Activated naive CD4-positive, alpha-beta T cell treated with anti-CD3 and anti-CD28 coated beads, Interleukin-2, amount 50 U/mL, for 72 hours (primary cell): ENCODE measurements at places on chromosomes 16 and 17.

DNA sequence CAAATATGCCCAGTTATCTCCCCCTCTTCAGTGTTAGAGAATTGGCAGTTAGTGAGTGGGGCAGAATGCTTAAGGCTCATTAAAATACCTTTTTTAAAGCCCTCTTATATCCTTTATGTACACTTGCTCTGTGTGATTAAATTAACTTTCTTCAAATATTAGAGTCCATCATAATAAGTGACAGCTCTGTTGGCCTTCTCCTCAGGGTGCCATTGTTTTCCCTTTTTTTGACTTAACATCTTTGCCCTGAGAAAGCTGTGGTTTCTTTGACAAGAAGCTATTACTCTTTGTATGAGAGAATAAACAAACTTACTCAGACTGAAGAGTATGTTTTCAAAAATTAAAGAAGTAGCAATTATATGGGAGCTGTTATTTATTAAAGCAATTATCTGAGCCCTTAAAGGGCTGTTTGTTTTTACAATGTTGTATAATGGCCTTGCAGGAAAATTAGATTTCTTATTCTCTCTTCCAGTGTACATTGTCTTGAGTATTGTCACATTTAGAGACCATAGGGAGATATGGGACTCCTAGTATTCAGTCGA is 13.4 kb downstream of the RBBP6 start:
- DNase-seq: no peak

GRCh38 chr16:1102921-1103635 is 7.0 kb upstream of the C1QTNF8 start:
- peak; percentile 66 for DNase-seq

- DNase-seq: no peak
Observed at GRCh38 chr17:40090237-40091119, 9.9 kb downstream of the NR1D1 start.

- no peak for DNase-seq
Observed at GRCh38 chr16:85321509-85322271, 209.4 kb upstream of the CIBAR2 start.

GRCh38 chr16:85998171-85998867 is 99.4 kb downstream of the IRF8 start:
- DNase-seq: no peak

DNA sequence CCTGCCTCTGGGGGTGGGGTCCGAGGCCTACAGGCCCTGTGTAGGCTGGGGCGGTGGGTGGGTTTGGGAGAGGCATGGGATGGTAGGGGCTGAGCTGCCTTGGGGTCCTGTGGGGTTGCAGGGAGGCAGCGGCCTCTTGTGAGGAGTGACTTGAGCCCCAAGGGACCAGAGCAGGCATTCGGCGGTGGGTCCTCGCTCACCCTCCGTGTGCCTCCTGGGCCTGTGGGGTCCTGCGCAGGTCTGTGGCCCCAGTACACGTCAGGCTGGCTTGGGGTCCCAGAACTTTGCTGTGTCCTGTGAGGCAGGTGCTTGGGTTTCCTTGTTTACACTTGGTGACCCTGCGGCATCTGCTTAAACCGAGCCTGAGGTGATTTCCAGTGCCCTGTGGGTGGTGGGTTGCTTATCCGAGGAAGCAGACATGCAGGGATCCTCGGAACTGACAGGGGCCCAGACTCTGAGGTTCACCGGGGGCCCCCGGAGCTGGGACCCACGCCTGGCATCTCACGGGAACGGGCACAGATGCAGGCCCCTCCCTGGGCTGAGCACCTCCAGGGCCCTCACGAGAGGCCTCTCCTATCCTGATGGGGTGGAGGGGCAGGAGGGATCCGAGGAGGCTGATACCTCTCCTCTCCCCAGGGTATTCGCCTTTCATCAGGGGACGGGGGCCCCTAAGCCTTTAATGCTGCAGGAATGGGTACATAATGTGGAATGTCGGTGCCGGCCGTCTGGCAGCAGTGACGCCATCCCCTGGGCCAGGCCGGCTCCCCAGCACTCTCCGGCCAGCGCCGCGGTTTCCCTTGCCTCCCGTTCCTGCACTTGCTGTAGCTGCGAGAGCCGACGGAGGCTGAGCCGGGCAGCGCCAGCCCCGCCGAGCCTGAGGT is 7.7 kb downstream of the METRNL start:
- no peak for DNase-seq

- no peak for DNase-seq
Observed at GRCh38 chr17:39536468-39536867, 71.3 kb downstream of the NEUROD2 start.

GRCh38 chr16:89014403-89015230 is 37.6 kb upstream of the CBFA2T3 start:
- no peak for DNase-seq

DNA sequence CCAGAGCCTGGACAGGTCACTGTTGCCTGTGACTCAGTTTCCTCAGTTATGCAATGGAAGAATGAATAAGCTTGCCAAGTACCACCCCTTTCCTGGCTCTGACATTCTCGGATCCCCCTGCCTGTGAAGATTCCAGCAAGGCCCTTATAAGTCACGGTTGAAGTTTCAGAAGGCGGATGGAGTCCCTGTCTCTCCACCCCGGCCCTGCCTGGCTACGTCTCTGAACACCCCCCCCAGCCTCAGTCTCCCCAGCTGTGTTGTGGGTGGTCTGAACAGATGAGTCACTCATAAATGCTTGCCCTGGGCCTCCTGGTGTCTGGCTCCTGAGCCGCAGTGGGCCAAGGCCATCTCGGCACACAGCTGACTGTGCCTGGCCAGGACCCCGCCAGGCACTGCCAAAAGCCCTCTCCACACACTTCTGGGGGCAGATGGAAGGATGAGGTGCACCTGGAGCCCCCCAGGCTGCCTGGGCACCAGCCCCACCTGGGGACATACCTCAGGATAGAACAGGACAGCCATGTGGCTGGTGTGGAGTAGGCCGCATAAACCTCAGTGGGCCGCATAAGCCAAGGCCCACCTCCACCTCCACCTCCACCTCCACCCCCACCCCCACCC is 15.4 kb downstream of the VASN start:
- no peak for DNase-seq

DNA sequence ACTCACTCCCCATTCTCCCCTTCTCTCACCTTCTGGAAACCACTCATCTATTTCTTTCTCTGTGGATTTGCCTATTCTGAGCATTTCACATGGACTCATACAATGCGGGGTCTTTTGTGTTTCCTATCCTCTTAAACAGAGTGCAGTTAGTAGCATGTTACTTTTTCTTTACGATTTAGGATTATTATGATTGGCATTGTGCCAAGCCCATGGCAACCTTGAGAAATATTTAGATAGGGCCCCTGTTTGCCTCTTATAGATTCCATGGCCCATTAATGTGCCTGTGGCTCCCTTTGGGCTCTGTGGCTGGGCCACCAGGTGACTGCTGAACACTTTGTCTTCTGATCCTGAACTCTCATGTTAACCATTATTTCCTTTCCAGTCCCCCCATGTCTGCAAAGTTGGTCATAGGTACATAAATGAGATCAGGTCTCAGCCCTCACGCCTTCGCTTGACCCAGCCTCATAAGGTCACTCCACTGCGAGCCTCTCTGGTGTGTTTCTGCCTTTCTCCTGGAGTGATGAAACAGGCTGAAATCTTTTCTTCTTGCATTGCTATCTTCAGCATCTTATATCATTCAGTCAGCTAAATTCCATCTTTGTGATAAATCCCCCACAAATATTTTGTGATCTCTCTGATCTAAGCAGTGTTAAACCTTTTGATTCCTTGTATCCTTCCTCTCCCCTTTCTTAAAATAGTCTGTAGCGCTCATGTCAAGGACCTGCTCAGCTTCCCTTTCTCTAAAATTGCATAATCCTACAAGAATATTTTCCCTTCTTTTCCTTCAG is 44.0 kb downstream of the MYH3 start:
- no peak for DNase-seq

DNA sequence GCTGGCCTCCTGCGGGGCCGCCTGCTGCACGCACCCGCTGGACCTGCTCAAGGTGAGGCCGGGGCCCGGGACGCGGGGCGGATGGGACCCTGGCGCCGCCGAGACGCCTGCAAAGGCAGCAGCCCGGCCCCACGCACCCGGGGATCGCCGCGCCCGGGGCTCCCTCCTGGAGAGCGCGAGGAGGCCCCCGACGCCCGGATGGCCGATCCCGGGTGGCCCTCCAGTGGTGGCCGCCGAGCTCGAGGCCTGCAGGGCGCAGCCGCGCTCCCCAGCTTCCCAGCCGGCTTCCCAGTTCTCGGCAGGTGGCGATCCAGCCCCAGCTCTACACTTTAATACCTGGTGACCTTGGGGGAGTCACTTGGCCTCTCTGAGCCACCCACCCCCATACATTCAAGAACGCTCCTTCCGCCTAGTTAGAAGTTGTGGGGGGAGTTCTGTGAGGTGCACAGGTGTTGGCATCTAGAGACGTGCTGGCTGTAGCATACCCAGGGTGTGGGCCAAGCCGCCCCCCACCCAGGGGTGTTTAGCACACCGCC is 452 bp downstream of the SLC25A10 start:
- DNase-seq: no peak

DNA sequence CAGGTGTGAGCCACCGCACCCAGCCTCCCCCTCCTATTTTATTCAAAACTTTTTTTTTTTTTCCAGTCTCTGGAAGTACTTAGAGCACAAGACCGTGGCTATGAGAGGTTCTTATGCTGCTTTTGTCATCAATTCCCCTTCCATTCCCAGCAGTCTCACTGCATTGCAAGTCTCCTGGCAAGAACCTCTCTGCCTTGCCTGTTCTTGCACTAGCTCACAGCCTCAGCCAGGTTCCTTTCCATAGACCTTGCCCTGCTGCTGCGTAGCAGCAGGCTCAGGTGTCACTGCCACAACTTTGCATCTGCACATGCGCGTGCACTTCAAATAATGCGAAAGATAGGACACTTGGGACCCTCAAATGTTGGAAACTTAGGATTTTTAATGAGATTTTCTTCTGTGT is 15.6 kb downstream of the ATP6V0A1 start:
- DNase-seq: no peak

DNA sequence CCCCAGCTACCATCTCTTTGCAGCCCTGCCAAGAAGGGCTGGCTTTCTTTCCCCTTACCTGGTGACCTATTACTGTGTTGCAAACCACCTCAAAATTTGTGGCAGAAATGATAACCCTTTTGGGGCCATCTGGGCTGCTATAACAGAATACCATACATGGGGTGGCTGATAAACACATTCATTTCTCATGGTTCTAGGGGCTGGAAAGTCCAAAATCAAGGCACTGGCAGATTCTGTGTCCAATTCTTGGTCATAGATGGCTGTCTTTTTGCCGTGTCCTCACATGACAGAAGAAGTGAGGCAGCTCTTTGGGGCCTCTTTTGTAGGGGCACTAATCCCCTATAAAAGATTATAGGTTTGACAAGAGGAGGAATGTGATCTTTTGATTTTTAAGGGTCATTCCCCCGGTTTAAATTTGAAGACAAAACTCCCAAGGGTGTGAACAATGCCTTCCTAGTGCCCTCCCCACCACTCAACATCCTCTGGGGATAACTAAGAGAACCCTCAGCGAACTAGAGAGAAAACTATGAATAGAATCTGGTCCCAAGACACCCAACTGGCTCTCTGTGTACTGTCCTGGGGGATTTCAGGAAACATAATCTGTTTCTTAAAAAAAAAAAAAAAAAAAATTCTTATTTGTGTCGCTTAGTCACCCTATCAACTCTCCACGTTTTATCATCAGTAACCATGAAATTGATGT is 1.7 kb upstream of the METTL22 start:
- DNase-seq: no peak

- DNase-seq: no peak
Observed at GRCh38 chr16:86881861-86882273, 303.5 kb downstream of the FOXL1 start.

DNA sequence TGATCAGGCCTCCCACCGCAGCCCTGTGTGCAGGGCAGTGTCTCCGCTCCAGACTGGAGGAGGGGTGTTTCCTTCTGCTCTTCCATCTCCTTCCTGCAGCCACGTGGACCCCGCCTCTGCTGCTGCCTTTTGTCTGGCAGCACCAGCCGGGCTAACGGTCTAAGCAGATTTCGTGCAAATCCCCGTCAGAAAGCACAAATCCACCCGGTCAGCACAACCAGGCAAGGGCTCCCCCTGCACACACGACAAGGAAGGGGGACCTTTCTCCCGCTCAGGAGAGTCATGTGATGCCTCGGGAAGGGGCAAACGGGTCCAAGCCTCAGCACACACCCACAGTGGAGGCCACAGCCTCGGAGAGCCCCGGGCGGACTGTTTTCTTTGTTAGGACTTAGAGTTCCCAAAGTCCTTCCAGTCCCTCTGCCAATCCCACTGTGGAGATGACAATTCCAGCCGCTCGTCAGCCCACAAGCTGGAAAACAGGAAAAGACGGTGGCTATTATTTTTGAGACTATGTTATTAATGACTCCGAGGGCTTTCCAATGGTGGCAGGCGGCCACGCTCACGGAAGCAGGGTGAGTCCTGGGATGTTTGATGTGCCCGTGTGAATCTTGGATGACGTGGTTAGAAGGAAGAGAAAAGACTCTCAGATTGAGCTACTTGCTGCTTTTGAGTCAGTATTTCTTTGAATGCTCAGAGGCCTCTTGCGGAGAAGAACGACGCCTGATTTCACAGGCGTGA is 22.5 kb upstream of the MEAK7 start:
- DNase-seq: no peak

DNA sequence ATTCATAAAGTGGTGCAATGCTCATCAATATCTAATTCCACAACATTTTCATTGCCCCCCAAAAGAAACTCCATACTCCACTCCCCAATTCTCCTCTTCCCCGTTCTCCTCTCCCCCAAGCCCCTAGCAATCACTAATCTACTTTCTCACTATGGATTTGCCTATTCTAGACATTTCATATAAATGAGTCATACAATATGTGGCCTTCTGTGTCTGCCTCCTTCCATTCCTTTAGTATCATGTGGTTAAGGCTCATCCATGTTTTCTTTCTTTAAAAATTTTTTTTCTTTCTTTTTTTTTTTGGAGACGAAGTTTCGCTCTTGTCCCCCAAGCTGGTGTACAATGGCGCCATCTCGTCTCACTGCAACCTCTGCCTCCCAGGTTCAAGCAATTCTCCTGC is 56.3 kb upstream of the HAS3 start:
- no peak for DNase-seq

DNA sequence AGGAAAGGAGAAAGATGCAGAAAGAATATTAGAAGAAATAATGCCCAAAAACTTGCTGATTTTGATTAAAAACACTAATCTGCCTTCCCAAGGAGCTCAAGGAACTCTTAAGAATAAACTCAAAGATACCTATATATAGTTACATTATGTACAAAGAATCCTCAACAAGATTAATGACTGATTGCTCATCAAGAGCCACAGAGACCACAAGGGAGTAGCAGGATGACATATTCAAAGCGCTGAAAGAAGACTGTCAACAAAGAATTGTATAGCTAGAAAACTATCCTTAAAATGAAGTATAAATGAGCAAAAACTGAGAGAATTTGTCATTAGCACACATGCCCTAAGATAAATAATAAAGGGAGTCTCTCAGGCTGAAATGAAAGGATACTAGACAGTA is 6.2 kb downstream of the LPCAT2 start:
- no peak for DNase-seq

DNA sequence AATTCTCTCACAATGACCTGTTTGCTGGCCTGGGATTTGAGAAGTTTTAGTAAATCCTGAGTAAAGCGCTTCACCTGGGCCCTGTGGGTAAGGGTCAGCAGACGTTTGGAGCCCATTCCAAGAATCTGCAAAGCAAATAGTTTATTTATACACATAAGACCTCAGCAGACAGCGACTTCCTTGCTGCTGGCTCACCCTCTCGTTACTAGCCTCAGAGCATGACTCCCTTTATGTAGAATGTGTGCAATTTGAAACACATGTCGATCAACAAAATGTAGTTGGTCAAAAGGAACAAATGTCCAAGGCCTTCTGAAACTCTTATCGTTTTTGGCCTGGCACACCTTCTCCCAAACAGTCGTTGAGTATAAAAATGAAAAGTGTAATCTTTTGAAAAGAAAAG is 31.3 kb downstream of the MARF1 start:
- DNase-seq: no peak
